HEK293T (cell line): ENCODE measurements at places on chromosomes 4 and X.

DNA sequence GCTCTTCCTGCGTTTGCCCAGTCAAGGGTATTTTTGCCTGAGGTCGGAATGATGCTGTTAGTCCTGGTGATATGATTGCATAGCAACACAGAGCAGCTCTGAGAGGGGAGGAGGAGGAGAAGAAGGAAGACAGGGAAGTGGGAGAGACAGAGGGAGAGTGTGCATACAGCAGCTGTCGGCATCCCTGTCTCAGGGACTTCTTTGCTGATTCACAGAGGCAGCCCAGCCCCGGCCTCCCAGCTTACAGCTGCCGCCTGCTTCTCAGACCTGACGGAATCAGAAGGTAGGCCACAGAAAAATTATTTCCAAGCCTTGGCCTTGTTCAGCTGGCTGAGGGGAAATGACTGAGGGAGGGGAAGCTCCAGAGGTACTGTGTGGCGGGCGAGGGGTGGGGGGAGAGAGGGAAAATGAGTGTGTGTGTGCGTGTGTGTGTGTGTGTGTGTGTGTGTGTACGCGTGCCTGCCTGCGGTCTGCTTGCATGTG is 319 bp downstream of the DRP2 start:
- no peak for DNase-seq

DNA sequence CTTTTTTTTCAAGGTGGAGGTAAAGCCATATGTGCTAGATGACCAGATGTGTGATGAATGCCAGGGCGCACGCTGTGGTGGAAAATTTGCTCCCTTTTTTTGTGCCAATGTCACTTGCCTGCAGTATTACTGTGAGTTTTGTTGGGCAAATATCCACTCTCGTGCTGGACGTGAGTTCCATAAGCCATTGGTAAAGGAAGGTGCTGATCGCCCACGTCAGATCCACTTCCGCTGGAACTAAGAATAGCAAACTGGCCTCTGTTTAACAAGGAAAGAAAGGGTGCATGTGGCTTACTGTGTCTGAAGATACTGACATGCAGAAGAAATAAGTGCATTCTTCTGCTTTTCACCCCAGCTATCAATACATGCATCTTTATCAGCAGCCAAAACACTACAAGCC is 63.9 kb downstream of the CPEB2 start:
- DNase-seq = no peak

- no peak for DNase-seq
These were observed 39.6 kb downstream of the SLC39A8 start for GRCh38 chr4:102305666-102306065.

GRCh38 chr4:15234856-15235126 is 193.0 kb upstream of the C1QTNF7 start:
- no peak for DNase-seq

GRCh38 chr4:25367004-25367621 is 9.9 kb upstream of the ANAPC4 start:
- DNase-seq = no peak

- no peak for DNase-seq
These were observed 13.9 kb upstream of the ETDC start for GRCh38 chrX:135295238-135295943.

- no peak for DNase-seq
These were observed 28.2 kb upstream of the SORBS2 start for GRCh38 chr4:185840201-185840600.

GRCh38 chr4:123876671-123877101 is 480.1 kb downstream of the SPRY1 start:
- DNase-seq = no peak

DNA sequence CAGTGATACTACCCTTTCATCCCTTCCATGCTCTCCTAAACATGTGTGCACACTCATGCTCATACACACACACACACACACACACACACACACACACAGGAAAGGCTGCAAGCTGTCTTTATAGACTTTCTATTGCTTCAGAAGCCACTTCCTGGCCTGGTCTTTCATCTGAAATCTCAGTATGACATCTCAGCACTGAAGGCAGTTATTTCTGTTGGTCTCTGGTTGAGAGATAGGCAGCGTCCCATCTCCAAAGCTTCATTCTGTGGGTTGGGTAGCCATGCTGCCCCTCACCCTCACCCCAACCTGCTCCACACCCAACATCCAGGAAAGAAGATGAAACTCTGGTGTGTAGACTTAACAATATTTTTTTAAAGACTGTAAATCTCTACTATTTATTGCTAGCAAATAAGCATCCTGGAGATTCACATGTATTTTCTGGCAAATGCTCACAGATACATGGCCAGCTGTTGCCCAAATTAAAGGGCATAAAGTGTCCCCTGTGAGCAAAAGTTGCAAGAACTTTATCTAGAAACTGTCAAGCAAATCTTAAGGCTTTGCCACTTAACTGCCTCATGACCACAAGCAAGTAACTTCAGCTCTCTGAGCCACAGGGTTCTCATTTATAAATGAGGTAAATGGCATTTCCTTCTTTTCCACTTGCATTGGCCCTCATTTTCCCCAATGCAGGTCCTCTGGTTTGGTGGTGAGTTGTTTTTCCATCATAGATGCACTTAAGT is 189.8 kb upstream of the AFF2 start:
- DNase-seq = no peak

DNA sequence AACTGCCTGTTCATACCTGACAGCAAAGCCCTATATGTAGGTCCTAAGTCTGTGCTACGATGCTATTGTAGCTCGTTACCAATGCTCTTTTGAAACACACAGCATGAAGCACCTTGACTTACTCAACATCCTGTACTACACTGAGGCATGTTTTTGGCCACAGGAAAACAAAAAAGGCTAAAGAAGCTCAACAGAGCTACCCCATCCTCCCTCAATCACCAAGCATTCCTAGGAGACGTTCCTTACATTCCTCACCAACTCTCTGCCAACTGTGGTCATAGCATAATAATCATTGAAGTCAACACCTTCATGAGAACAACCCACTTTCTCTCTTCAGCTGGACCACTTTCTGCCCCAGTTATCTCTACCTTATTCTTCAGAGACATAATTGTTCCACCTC is 73.7 kb upstream of the SLC25A43 start:
- DNase-seq = no peak

DNA sequence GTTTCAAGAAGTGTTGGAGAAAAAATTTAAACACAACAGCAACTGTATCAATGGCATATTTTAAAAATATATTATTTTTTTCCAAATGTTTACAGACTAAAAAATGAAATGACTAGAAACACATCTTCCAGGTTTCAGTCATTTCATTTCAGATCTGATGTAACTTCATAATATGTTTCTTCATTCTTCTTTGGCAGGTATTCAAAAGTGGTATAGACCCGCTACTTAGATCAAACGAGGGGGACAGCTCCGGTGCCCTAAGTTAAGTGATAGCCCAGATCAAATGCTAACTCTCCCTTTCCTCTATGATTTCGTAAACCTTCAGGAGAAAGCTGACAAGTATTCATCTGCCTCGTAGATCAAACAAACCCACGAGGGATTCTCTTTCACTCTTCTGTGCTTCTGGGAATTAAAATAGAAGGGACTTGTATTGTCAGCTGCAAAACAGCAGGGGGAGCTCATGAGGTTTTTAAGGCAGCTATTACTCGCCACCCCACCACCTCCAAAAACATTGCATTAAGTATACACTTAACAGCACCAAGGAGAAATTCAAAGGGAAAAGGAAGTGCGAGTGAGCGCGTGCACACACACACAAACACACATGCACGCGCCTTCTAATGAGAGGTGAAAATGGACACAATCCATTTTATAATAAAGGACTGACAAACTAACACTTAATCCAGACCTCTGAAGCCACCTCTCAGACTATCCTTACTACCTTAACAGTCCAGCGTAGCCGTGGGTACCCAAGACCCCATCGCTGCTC is 21.4 kb downstream of the HELT start:
- peak; percentile 56 for DNase-seq

DNA sequence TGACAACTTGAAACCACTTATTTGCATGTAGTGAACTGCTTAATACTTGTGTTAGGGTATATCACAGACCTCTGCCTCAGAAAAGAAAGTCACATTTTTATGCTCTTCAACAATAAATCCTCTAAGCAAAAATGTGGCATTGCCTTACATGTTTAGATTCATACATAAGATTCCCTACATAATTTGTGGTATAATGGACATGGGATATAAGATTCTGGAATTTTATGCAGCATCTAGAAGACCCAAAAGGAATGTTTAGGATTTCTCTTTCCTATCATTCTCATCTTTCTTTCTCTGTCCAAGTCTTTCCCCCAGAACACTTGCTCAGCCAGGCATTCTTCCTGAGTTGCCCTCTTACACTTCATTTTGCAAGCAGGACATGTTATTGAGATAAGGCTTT is 37.7 kb upstream of the TET2 start:
- no peak for DNase-seq

DNA sequence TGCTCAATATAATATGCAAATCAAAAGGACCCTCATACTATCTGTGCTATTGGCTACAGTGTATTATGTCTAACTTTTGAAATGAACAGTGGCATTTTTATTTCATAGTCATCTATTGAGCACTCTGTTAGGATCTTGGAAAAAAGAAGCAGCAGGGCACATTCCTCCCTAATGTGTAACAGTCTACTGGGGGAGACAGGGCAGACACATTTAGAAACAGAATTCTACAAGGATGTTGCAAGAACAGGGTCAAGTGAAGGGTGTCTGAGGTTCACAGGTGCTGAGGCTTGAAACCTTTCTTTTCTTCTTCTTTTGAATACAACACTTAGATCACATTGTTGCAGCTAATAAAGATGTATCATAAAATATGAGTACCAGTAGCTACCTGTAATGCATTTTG is 129.7 kb upstream of the SLC4A4 start:
- DNase-seq = no peak

DNA sequence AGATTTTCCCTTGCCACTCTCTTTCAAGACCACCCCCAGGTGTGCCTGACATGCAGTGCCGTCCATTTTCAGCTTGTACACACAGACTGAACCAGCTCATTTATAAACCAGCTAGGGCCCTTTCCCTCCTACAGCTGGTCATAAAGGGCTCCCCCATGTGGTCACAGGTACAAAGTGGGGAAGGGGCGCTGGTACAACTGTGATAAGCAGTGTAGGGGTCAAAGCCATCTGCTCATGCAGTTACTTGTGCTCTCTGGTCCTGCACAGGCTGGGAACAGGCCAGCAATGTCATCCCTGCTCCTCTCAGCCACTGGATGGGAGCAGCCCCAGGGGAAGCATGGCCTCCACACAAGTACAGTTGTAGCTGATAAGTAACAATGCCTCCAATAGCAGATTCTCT is 20.6 kb downstream of the GABRQ start:
- no peak for DNase-seq

DNA sequence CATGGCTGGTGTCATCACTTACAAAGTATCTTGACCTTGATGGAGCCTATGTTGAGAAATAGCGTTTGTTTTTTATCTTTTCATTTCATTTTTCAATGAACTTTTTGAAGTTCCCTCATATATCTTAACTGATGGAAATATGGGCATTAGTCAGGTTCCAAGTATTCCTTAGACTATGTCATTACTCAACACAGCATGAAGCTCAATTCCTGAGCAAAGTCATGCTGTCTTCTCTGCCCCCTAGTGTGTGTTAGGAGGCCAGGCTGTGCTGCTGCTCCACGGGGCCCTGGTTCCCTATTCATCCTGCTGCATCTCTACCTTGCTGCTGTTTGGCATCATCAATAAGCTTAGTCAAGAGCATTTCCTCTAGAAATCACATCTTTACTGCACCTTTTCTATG is 40.9 kb downstream of the GPR143 start:
- no peak for DNase-seq

GRCh38 chr4:147037069-147037468 is 91.4 kb upstream of the TTC29 start:
- no peak for DNase-seq

DNA sequence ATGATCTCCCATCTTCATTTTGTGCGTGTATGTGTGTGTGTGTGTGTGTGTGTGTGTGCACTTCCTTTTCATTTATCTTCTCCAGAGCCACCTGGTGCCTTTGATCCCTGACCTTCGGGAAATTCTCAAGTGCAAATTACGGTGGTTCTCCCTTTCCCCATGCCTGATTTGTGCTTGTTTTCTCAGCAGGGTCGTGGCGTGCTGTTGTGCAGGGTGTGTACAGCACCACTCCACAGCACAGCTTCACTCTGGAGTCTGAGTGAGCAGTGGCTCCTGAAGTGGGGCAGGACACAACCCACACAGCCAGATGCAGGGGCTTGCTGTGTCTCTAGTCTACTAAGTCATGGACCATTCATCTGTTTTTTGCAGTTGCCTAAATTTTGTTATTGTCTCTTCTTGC is 114.2 kb upstream of the TBC1D9 start:
- DNase-seq = no peak

GRCh38 chr4:119774840-119775239 is 146.2 kb upstream of the PDE5A start:
- no peak for DNase-seq

- no peak for DNase-seq
These were observed 15.4 kb downstream of the VAMP7 start for GRCh38 chrX:155896512-155896911.

GRCh38 chr4:3228881-3229280 is 20.1 kb upstream of the MSANTD1 start:
- DNase-seq = no peak

GRCh38 chr4:121307445-121308327 is 73.1 kb downstream of the QRFPR start:
- peak; percentile 55 for DNase-seq

GRCh38 chr4:183424109-183424744 is 20.2 kb upstream of the CDKN2AIP start:
- DNase-seq = no peak

GRCh38 chr4:98692411-98692810 is 34.0 kb upstream of the TSPAN5 start:
- DNase-seq = no peak

DNA sequence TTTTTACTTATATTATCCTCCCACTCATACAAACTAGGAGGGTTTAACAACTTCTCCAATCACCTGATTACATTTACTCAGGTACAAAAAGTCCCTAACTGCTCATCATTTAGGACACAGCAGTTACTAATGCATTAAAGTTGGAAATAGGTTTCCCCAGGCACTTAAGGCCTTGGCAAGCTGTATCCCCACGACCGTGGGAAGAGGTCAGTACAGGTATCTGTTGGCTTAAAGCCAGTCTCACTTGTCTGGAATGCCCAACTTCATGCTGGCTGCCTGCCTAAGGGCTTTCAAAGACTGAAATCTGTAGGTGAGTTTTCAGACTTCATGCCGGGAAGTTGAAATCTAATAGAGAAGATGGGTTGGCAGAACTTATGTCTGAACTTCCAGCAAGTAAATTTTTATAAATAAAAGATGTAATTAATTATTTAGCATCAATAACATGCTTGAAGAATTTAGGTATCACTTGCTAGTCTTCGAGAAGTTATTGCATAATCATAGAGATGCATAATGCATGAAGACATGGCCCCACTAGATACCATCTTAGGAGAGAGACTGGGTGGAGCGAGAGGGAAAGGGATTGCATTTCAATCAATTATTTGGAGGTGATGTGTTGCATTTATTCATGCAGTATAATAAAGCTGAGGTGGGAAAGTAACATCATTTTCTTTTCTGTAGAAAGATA is 54.2 kb downstream of the SCD5 start:
- no peak for DNase-seq

GRCh38 chr4:6925357-6925836 is 15.8 kb downstream of the TBC1D14 start:
- DNase-seq = no peak

- DNase-seq = peak; percentile 39
These were observed 43.7 kb downstream of the MAGEA9 start for GRCh38 chrX:149825424-149825823.
